RPMI7951 (cell line): ENCODE measurements at places on chromosomes 16 and 17.
A peak's percentile ranks its signal among the peaks of the same experiment; 100 is the strongest.

GRCh38 chr17:63480826-63481487, 4.1 kb downstream of the ACE start:
- no peak for DNase-seq

GRCh38 chr16:56600398-56600999, 7.9 kb upstream of the MT2A start:
- DNase-seq = peak; percentile 74

GRCh38 chr16:9556949-9557665, 465.7 kb downstream of the HAPSTR1 start:
- no peak for DNase-seq

- no peak for DNase-seq
These were observed 31.5 kb downstream of the ZFHX3 start for GRCh38 chr16:73016488-73016830.

- DNase-seq = no peak
These were observed 105.3 kb downstream of the RAP1GAP2 start for GRCh38 chr17:2901582-2901981.

GRCh38 chr17:65978871-65979270, 213.1 kb downstream of the CEP112 start:
- no peak for DNase-seq

GRCh38 chr16:69768666-69769065, 6.5 kb downstream of the WWP2 start:
- no peak for DNase-seq

DNA sequence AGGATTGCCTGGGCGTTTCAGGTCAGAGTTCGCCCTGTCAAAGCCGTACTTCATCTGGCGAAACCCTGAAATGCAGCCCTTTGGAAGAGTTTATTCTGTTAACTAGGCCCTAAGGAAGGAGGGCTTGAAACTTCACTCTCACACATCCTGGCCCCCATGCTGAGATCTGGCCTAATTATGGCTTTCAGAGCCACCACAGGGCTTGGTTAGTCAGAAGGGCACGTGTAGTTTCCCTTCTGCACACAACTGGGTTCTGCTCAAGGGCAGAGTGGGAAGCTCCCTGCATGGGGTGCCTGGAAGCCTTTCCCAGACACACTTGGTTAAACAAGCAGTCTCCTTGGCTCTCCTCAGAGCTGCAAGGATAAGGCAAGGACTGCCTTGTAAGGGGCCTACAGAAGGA, 397.3 kb downstream of the SHISA9 start:
- peak; percentile 22 for DNase-seq

- no peak for DNase-seq
These were observed 658 bp downstream of the CACNG4 start for GRCh38 chr17:66964930-66965800.

- no peak for DNase-seq
These were observed 100.2 kb downstream of the CMIP start for GRCh38 chr16:81544700-81545271.

DNA sequence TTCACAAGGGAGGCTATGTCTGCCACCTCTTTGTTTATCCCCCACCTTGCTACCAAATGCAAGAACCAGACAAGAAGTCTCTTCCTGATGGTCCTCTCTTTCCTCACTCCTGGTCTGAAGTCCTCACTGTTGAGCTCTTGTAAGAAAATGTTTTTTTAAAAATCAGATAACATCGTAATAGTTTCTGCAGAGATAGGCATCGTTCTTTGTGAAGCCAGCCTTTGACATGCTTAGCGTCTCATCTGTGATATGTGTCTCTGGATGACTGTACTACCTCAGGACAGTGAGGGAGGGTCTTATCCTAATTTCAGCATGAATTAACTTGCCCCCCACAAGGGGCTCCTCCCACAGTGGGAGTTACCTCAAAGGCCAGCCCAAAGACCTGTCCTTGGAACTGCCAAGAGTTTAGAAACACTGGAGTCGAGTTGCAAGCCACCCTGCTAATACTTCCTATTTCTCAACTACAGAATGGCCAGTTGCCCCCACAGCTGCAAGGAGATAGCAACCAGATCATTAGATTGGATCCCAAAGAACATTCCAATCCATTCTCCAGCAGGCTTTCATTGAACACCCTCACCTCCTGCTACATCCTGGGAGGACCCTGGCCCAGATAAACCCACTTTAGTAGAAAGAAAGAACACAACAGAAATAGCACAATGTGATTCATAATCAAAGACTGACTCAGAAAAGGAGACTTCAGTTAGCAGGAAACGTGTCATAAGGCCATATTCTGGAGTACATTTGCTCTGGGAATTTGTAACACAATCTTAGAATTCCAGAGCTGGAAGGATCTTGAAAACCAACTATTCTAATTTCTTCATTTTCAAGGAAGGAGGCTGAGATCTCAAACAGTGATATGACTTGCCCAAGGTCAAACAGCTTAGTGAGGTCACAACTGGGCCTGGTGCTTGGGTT, 151.0 kb downstream of the IRX3 start:
- peak; percentile 48 for DNase-seq

DNA sequence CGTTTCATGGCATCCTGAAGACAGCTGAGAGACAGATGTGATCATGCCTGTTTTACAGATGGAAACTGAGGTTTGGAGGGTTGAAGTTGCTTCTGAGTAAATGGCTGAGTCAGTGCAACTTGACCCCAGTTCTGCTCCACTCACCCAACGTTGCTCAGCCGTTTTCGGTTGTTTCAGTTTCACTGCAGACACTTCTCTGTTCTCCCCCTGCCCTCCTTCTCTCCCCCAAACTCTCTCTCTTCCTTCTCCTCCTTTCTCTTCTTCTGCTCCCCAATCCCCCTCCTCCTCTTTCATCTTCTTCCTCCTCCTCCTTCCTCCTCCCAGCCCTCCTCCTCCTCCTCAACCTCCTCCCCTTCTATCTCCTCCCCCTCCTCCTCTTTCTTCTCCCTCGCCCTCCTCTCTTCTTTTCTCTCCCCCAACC, 9.4 kb upstream of the CEP20 start:
- peak; percentile 55 for DNase-seq

DNA sequence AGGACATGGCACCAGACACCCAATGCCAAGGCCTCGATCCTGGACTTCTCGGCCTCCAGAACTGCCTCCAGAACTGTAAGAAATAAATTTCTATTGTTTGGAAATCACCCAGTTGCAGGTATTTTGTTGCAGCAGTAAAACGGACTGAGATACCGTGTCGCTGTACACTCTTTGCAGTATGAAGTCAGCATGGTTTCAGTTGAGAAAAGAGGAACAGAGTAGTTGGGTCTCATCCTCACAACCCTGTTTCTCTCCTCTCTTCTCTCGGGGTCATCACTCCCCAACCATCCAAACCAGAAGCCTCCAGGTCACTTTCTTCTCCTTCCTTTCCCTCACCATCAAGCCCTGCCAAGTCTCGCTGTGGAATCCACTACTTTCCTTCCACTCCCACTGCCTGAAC, 77.8 kb downstream of the ADCY9 start:
- no peak for DNase-seq

GRCh38 chr16:12152740-12153139, 176.2 kb downstream of the SNX29 start:
- no peak for DNase-seq

- DNase-seq = no peak
These were observed 23.3 kb upstream of the ERCC4 start for GRCh38 chr16:13896543-13897182.

DNA sequence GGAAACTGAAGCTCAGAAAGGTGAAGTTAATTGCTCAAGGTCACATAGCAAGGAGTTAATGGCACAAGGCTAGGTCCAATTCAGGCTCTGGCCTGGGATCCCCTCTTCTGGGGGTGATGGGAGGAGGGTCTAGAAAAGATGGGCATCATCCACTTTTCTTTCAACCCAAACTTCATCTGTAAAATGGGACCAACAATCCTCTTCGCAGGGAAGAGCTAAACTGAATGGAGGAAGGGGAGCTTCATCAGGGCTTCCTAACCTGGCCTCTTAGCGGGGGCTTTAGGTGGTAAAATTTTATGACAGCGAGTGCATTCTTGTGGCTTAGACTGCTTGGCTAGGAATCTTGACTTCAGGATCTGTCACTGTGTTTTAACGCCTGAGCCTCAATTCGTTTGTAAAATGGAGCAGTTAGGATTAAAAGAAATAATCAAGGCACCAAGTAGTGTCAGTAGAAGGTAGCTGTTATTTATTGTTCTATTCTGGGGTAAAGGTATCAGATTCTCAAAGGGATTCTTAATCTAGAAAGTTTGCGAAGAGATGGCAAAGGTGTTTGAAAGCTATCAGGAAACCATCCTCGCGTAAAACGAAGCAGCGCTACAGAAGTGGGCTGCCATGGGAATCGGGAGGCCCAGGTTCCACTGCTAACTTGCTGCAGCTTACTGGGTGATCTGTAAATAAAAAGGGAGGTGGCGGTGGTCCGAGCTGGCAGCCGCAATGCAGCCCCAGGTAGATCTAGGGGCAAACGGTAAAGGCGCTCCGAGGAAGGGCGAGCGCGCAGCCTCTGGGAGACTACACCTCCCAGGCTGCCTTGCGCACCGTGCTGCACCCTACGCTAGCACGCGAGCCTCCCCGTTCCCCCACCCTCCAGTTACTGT, 1.5 kb upstream of the SRCAP start:
- DNase-seq = no peak

- no peak for DNase-seq
These were observed 42.5 kb downstream of the TMEM11 start for GRCh38 chr17:21171309-21171922.

DNA sequence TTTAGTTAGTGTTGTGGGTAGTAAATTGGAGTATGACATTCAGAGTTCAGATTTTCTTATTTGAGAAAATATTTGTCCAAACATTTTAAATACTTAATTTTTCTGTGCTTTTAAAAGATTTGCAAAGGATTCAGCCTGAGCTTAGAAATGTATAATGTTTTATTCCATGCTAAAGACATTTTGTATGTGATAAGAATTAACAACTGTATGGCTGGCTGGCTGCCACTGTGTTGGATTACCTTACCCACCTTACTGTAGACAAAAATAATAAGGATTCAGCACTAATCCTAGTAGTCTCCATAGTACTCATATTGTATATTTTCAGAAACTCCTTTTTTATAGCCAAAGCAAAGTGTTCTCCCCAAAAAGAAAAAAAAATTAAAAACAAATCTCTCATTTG, 74.8 kb downstream of the TANC2 start:
- no peak for DNase-seq

DNA sequence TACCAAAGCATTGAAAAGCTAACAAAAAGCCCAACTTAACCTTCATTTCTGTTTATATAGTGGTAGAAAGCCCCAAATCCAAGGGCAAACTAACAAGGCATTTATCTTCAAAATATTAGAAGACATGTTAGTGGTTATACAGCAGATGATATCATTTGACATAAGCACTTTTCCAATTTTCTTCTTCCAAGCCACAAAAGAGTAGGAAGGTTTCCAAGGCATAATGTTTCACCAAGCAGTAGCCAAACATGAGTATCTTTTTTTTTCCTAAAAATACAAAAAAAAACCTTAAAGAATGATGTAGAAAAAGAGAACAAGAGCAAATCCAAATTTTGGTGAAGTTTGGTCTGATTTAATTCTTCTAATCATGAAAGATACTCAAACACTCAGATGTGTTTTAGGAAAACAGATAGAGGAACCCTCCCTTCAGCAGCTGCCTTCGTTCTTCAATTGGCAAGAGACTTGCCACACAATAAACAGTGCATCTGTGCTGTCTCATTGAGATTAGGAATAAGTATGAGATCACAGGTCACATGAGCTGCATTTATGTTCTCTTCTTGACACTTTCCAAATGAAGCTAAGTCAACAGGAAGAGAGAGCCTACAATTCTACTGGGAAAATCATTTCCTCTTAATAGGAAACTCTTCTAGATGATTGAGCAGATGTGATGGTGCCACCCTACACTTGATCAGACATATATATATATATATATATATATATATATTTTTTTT, 106.7 kb downstream of the TTC19 start:
- DNase-seq = peak; percentile 1

GRCh38 chr16:88968589-88969280, 8.3 kb downstream of the CBFA2T3 start:
- DNase-seq = no peak

- no peak for DNase-seq
These were observed 1.9 kb upstream of the RSAD1 start for GRCh38 chr17:50476545-50477315.

GRCh38 chr16:62280506-62280905, 244.3 kb upstream of the CDH8 start:
- no peak for DNase-seq

GRCh38 chr16:2810651-2811050, 6.4 kb upstream of the PRSS21 start:
- DNase-seq = no peak

DNA sequence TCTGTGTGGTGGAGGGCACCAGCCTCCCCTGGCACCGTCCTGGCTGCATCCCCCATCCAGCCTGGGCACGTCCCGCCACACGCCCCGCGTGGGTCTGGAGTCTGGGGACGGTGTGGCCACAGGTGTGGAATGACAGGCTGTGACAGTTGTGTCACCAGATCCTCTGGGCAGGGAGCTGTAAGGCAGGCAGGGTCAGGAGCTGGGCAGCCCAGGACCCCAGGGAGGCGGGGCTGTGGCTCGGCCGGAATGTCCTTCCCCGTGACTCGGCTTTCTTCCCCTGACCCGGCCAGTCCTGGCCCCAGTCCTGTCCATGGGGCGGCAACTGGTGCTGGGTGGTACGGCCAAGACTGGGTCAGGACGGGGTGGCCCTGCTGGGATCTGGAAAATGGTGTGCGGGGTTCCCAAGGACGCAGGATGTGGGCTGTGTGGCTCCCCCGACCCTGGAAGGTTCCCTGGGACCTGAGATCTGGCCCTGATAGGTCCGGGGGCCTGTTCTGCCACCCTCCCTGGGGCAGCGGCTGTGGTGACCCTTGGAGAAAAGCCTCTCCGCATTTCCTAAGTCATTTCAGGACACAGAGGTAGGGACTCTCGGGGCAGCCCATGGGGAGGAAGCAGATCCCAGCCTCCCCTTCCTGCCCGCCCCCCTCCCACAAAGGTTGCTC, 3.3 kb upstream of the SLC16A3 start:
- no peak for DNase-seq

DNA sequence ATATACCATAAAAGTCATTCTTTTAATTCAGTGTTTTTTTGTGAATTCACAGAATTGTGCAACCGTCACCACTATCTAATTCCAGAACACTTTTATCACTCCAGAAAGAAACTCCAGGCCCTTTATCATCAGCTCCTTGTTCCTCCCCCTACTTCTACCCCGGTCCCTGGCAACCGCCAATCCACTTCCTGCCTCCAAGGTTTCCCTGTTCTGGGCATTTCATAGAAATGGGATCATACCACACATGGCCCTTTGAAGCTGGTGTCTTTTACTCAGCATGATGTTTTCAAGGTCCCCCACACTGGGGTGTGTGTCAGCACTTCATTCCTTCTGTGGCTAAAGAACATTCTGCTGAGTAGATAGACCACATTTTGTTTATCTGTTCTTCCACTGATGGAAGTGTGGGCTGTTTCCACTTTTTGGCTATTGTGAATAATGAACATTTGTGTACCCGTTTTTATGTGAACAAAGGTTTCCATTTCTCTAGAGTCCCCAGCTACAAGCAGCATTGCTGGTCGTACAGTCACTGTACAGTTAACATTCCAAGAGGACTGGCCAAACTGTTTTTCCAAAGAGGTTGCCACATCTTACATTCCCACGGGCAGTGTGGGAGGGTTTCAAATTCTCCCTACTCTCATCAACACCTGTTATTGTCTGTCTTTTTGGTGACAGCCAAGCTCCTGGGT, 75.8 kb upstream of the ZNF469 start:
- peak; percentile 94 for DNase-seq

GRCh38 chr17:37194208-37194607, 181.6 kb upstream of the C17orf78 start:
- DNase-seq = no peak
